NCI-H2107 (cell line): ENCODE measurements at places on chromosomes 6 and 20.

GRCh38 chr6:13702809-13703302 lies 8.8 kb downstream of the RANBP9 start:
- no peak for DNase-seq

GRCh38 chr6:166636191-166636933 lies 9.3 kb upstream of the RPS6KA2 start:
- no peak for DNase-seq

DNA sequence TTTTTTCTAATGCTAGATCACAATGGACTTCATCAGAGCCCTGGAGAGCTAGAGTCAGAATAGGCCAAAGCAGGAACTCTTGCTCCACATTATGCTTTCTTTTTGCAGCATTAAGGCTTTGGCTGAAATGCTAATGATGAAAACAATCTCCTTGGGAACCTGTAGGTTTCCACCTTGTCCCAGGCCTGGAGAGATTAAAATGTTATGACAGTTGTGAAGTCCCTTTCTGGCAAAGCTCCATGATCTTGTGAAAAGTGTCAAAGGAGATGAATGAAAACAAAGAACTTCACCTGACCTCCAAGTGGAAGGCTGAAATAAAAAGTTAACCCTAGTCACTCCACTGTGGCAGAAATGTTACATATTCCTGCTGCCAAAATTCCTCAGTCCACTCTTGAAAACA lies 64.0 kb upstream of the LRRC1 start:
- no peak for DNase-seq

GRCh38 chr6:74925683-74926082 lies 280.2 kb downstream of the COL12A1 start:
- no peak for DNase-seq

DNA sequence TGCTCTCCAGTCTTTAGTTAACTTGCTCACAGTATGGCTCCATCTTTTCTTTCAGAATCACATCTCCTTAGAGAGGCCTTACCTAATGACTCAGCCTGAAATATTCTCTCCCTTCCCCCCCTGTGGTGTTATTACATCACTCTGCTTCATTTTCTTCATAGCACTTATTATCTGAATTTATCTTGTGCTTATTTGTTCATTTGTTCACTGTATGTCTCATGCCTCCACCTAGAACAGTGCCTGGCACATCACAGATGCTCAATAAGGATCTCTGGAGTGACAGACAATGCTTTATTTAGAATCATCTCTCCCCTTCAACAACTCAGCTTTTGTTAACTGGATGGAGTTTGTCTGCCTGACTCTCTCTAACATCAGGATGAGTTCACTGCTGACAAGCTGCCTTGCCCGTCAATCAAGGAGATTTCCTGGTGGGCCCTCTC lies 96.6 kb upstream of the MAN1A1 start:
- no peak for DNase-seq
